Ovary (tissue), 10 donors: ENCODE measurements at places on chromosomes 7 and 10. TPM values are rescaled to one million over a fixed set of nuclear protein-coding genes. Genes with fewer than 3 reads are reported as not detected.

GRCh38 chr10:69335063-69335587 is 56.8 kb downstream of the HK1 start:
- no peak overlapping the region for H3K4me3 ChIP-seq
- peaks cover 22% of the 10 kb centered on the region for H3K4me1 ChIP-seq
- no peaks in the 10 kb centered on the region for H3K36me3 ChIP-seq
- peak; percentile 77 for DNase-seq

GRCh38 chr10:105063796-105064195 is 422.7 kb downstream of the SORCS3 start:
- no peaks in the 10 kb centered on the region for H3K36me3 ChIP-seq
- no peak overlapping the region for H3K27ac ChIP-seq
- H3K27me3 ChIP-seq = no peaks in the 10 kb centered on the region
- no peaks in the 10 kb centered on the region for H3K4me1 ChIP-seq
- no peak for DNase-seq

DNA sequence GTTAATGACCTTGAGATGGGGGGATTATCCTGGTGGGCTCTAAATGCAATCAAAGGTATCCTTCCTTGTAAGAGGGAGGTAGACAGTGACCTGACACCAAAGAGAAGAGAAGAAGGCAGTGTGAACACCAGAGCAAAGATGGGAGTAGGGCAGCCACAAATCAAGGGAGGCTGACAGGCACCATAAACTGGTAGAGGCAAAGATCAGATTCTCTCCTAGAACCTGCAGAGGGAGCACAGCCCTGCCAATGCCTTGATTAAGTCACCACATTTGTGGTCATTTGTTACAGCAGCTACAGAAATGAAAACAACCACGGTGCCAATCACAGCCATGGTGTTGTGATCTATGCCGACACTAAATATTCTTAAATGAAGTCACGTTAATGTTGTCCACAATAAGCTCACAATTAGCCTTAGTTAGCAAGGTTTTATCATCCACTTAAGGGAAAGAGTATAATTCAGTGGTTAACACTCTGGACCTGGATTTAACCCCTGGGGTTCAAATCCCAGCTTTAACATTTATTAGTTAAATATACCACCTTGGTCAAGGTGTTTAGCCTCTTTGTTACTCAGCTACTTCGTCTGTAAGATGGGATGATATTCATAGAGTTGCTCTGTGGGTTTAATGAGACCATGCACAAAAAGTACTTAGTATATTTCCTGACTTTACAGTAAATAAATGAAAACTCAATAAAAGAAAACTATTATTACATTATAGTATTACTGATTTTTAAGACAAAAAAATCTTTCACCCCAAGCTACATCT is 70.8 kb downstream of the SGMS1 start:
- H3K27me3 ChIP-seq = no peaks in the 10 kb centered on the region
- no peaks in the 10 kb centered on the region for H3K36me3 ChIP-seq
- no peak overlapping the region for H3K4me3 ChIP-seq

- H3K36me3 ChIP-seq = no peaks in the 10 kb centered on the region
- no peak for DNase-seq
- no peak overlapping the region for H3K4me3 ChIP-seq
- no peak overlapping the region for H3K27ac ChIP-seq
- H3K27me3 ChIP-seq = no peaks in the 10 kb centered on the region
- H3K4me1 ChIP-seq = no peaks in the 10 kb centered on the region
Measured at GRCh38 chr10:116133634-116134033, 139.4 kb downstream of the GFRA1 start.

GRCh38 chr10:128896116-128896795 is 570.8 kb upstream of the MGMT start:
- no peak for DNase-seq
- H3K27ac ChIP-seq = no peak overlapping the region
- H3K36me3 ChIP-seq = no peaks in the 10 kb centered on the region
- no peak overlapping the region for H3K4me3 ChIP-seq
- no peaks in the 10 kb centered on the region for H3K4me1 ChIP-seq

CDHR3 gene
- 12.4 TPM for total RNA-seq

DNA sequence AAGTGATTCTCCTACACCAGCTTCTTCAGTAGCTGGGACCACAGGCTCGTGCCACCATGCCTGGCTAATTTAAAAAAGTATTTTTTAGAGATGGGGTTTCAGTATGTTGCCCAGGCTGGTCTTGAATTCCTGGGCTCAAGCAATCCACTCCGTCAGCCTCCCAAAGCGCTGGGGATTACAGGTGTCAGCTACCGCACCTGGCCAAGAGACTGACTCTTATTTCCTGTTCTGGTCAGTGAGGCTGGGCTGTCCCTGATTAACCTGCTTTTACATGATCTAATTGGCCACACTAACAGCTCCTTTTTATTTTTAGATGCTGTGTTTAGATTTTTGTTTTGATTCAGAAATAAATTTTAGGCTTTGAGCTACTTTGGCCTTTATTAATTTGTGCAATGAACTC is 203.9 kb downstream of the NXPH1 start:
- H3K36me3 ChIP-seq = no peaks in the 10 kb centered on the region
- no peak overlapping the region for H3K4me3 ChIP-seq
- no peak overlapping the region for H3K27ac ChIP-seq
- no peaks in the 10 kb centered on the region for H3K27me3 ChIP-seq
- no peak for DNase-seq

- no peak for DNase-seq
- no peaks in the 10 kb centered on the region for H3K27me3 ChIP-seq
- no peaks in the 10 kb centered on the region for H3K4me1 ChIP-seq
- no peaks in the 10 kb centered on the region for H3K36me3 ChIP-seq
- H3K4me3 ChIP-seq = no peak overlapping the region
Measured at GRCh38 chr7:157497367-157497743, 160.6 kb downstream of the DNAJB6 start.

DNA sequence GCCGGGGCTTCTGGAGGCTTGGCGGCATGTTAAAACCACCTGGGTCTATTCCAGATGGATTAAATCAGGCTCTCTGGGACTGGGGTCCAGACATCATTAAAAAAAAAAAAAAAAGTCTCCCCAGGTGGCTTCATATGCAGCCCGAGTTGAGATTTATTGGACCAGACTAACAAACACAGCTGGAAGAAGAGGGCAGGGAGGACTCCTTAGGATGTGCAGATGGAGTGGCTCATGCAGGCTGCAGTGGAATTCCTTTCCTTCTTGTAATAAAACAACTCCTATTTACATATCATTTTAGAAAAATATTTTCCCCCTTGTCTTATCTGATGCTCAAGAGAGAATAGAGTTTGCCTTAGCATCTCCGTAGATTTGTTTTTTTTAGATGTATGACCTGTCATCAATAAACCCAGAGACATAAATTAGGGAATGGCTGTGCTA is 238.1 kb downstream of the CAMK1D start:
- no peaks in the 10 kb centered on the region for H3K27me3 ChIP-seq
- H3K27ac ChIP-seq = no peak overlapping the region
- DNase-seq = no peak
- H3K4me3 ChIP-seq = no peak overlapping the region
- peaks cover 1% of the 10 kb centered on the region for H3K4me1 ChIP-seq

- no peaks in the 10 kb centered on the region for H3K27me3 ChIP-seq
- DNase-seq = no peak
- no peaks in the 10 kb centered on the region for H3K4me1 ChIP-seq
- H3K4me3 ChIP-seq = no peak overlapping the region
Measured at GRCh38 chr7:14691597-14692203, 210.9 kb downstream of the DGKB start.

ST7 gene
- total RNA-seq = 16.8 TPM

- H3K4me3 ChIP-seq = no peak overlapping the region
- H3K27me3 ChIP-seq = no peaks in the 10 kb centered on the region
- no peaks in the 10 kb centered on the region for H3K36me3 ChIP-seq
- H3K4me1 ChIP-seq = peaks cover 6% of the 10 kb centered on the region
- DNase-seq = no peak
Measured at GRCh38 chr10:47458466-47459154, 25.3 kb downstream of the ANXA8 start.

PON1 gene
- total RNA-seq = 0.55 TPM

SUPV3L1 gene
- total RNA-seq = 39.8 TPM

BMPER gene
- 10.6 TPM for total RNA-seq

MKX gene
- 21.2 TPM for total RNA-seq

CDH23 gene
- total RNA-seq = 47.1 TPM

OR13A1 gene
- not detected for total RNA-seq

GRCh38 chr7:44046321-44047061 is 2.0 kb downstream of the DBNL start:
- DNase-seq = no peak
- H3K4me1 ChIP-seq = peaks cover 10% of the 10 kb centered on the region
- no peak overlapping the region for H3K4me3 ChIP-seq
- no peak overlapping the region for H3K27ac ChIP-seq
